ENCODE measurements at places on chromosomes 6 and 20. TPM values are rescaled to one million over a fixed set of nuclear protein-coding genes. Genes with fewer than 3 reads are reported as not detected.

DNA sequence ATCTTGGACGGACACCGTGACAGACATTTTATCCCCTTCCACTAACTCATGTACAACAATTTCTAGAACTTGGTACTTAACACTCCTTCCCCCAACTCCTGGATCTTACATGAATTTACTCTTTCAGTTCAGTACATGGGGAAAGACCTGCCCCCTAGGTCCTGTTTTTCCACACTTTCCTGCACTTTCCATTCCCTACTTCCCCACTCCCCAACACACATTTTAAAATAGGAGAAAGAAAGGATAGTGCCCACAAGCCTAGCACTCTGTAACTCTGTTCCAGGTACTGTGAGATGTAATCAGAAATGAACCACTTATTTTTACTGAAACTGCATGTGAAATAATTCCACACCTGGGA is 1.3 kb downstream of the ADGRG6 start:
- DNase-seq: no peak

DNA sequence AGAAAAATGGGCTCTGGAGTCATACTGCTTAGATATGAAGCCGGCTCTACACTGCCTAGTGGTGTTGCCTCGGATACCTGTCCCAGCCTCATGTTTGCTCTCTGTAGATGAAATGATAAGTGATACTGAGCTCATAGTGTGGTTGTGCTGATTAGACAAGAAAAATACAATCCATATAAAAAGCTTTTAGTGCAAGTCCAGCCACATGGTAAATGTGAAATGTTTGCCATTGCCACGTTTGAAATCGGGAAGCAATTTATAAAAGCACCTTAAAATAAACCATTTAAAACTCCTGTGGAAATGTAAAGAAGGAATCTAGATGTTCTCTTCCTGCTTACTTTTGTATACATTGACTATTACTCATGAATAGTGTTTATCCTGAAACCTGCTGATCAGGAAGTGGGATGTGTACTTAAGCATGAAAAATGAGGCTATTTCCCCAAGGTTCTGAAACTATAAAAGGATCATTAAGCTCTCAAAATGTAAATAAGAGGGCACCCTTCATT is 13.1 kb upstream of the PBOV1 start:
- no peak for DNase-seq

The GGTLC1 gene
- not detected for total RNA-seq

DNA sequence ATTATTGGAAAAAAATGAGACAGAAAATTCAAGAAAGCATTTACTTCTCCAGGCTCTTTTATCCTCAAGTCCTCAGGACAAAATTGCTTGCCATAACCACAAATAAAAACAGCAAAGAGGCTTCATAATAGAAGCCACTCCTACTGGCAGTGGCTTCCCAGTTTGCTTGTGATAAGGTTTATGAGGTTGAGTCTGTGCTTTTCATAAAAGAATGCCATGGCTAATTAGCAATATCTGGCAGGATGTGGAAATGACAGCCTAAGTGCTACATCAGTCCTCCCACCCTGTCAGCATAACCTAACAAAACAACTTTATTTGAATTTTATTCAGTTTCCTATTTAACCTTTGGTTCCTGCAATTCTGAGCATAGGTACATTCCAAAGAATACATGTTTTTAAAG is 80.9 kb upstream of the HTR1E start:
- DNase-seq: no peak

DNA sequence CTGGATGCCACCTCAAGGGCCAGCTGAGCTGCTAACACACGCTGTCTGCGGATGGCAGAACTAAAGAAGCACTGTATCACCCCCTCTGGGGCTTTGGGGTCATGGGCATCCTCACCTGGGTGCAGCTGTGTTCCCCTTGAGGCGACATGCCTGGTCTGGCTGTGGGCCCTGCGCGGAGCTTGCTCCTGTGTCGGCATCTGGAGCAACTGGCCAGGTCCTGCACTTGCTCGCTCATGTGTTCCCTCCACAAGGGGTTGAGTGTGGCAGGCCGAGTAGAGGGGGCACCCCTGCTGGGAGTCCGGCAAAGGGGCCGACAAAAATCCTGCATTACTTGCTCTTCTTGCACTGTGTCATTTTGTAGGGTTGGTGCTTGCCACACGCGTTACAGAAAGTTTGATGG is 189.0 kb downstream of the CDKAL1 start:
- DNase-seq: no peak

DNA sequence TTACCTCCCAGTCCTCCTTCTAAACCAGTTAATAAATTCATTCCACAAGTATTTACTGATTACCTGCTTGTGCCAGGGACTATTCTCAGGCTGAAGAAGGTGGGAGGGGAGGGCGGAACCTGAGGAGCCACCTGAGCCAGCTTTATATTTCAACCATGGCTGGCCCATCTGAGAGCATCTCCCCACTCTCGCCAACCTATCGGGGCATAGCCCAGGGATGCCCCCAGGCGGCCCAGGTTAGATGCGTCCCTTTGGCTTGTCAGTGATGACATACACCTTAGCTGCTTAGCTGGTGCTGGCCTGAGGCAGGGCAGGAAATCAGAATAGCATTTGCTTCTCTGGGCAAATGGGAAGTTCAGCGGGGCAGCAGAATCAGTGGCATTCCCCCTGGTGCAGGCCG is 4.9 kb upstream of the AAR2 start:
- DNase-seq: no peak

The FAM83B gene
- total RNA-seq: not detected

DNA sequence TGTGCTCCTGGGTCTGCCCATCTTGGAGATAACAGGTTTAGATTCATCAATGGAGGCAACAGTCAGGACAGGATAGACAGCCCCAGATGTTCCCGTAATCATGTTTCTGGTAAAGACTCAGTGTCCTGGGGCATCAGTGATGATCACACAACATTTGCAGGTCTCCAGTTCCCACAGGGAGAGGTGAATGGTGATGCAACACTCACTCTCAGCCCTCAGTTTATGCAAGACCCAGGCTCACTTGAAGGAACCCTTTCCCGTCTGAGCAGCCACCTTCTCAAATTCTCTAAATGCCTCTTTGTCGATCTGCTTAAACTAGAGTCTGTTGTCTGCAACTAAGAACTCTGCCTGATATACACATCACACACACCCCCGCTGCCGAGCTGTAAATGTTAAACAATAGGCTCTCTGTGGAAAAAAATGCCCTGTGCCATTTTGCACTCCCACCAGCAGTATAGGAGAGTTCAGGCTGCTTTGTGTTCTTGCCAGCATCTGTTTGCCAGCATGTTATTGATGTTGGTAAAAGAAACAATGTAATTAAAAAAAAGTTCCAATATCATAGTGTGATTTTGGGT is 30.1 kb upstream of the SCP2D1 start:
- no peak for DNase-seq
